Endothelial cell of umbilical vein (primary cell): ENCODE measurements at places on chromosomes 2 and 18. TPM values are rescaled to one million over a fixed set of nuclear protein-coding genes. Genes with fewer than 3 reads are reported as not detected.

Gene DSG1
- total RNA-seq: not detected in 2 replicates

Gene MLPH
- total RNA-seq: not detected in 2 replicates

Gene UGT1A1
- total RNA-seq: not detected in 2 replicates

Gene NTSR2
- not detected in 2 replicates for total RNA-seq

Gene PARD3B
- total RNA-seq: 17.7 and 30.9 TPM in 2 replicates

Gene GREB1L
- 0.22 and 0.76 TPM in 2 replicates for total RNA-seq

DNA sequence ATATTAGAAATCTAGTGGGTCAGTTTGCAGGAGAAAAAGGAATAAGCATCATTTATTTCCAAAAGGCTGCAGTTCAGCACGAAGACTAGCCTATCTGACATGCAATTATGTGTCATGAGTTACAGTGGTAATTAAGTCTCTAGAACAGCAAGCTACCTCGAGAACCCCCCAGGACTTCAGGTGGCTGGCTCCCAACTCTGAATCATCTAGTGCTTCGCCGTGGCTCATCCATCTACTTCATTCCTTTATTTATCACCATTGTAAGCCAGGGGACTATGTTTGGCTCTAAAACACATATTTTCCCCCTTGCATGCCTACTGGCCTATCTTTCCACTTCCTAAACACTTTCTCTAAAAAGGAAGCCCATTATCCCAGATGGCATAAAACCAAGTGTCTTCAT, 121.6 kb downstream of the TXNL1 start:
- H3K27me3 ChIP-seq: peaks cover 2% of the 10 kb centered on the region
- H3K4me1 ChIP-seq: no peaks in the 10 kb centered on the region
- no peak overlapping the region for H3K4me3 ChIP-seq
- H3K27ac ChIP-seq: no peak overlapping the region

- H3K4me3 ChIP-seq: no peak overlapping the region
- H3K27me3 ChIP-seq: peaks cover 4% of the 10 kb centered on the region
- no peak overlapping the region for H3K27ac ChIP-seq
- DNase-seq: peak; percentile 11
- H3K36me3 ChIP-seq: no peaks in the 10 kb centered on the region
These were observed 40.6 kb upstream of the RTTN start for GRCh38 chr18:70246061-70246466.

DNA sequence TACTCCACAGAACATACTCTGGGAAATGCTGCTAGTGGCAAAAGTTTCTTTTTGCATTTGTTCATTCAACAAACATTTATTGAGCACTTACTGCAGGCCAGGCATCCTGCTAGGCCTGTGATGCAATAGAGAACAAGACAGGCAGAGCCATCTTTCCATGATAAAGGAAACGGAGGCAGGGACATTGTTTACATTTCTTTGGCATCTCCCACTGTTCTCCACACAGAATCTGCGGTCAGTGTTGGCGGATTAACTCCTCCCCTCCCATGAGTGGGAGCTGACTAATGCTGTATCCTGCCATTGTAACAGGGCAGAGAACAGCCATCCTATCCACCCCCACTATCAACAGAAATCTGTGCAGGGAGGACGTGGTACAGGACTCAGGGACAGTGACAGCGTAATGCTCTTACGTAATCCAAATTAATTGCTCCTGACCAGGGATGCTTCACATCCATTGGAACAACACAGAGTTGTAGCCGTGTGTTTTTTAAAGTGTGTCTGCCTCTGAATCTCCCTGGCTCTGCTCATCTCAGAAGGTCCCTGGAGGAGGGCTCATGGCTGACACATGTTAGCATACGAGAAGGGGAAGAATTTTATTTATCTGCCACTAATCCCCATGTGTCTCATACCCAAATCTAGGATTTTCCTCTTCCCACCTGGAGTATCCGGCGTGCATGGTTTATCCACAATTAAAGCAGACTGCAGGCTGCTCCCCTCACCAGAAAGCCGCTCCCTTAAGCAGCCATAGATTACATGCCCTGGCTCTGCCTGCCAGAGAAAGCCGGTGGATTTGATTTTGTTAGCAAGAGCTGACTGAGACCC, 32.3 kb downstream of the STEAP3 start:
- no peaks in the 10 kb centered on the region for H3K27me3 ChIP-seq
- peak overlapping the region; percentile 68 for H3K27ac ChIP-seq
- no peaks in the 10 kb centered on the region for H3K36me3 ChIP-seq
- no peak overlapping the region for H3K4me3 ChIP-seq
- DNase-seq: peak; percentile 92
- H3K4me1 ChIP-seq: peaks cover 36% of the 10 kb centered on the region
